Right lobe of liver (tissue), 6 donors: ENCODE measurements at places on chromosomes 6 and 20.

DNA sequence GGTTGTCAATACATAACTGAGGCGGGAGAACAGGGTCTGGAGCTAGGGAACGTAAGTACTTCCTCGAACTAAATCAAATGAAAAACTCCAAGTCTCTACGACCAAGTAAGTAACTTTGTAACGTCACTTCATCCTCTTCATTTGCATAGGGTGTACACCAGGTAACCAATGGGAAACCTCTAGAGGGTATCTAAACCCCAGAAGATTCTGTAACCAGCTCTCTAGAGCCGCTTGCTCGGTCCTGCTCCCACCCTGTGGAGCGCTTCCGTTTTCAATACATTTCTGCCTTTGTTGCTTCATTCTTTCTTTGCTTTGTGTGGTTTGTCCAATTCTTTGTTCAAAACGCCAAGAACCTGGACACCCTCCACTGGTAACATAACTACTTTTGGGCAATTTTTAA is 133.5 kb upstream of the TMEM170B start:
- no peak for DNase-seq

DNA sequence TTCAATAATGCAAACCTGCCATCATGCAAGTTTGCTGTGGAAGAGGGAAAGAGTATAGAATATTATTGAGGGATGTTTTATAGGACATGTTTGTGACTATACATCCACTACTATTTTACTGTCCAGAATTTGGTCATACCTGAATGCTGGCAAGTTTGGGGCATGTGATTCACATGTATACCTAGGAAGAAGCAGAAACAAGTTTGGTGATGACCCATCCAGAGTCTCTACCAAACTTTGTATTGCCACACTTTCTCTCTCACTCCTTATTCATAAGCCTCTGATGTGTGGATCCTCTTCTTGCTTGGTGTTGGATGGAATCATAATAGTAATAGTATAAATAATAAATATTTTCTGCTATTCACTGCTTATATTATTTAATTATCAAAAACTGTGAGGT is 108.5 kb upstream of the FLRT3 start:
- no peak for DNase-seq

- no peak for DNase-seq
Measured at GRCh38 chr6:134451529-134451928, 133.6 kb upstream of the SGK1 start.

DNA sequence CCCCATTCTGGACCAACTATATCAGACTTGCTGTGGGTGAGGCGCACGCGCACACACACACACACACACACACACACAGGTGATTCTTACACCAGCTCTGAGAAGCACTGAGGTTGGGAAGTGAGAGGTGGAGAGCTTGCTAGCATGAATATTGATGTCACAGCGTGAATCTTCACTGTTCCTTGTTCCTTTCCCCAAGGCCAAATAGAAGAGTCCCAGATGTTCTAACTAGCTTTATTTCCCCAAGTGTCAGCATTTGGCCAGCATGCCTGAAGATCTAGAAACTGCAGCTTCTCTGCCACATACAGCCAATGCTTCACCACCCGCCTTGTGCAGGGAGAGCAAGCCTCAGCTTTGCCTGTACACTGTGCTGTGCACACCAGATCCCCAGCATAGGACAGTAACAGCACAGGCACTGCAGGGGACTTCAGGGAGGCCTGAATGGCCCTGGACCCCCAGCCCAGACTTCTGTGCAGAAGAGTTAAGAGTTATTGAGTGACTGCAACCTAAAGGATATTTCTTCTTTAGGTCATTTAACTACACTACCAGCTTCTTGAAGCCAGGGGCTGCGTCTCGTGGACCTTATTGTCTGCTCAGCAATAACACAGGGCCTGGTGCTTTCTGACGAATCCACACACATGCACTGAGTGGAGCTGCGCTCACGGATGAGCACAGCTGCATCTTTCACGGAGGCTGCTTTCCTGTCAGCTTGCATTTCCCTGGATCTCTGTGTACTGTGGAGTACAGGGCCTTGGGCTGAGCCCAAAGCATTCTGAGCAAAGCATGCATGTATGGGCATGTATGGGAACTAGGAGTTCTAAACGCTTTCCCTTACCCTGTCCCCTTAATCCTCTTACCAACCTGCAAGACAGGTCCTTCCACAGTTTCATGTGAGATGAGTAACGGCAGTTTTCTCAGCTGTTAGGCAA is 13.9 kb upstream of the CD93 start:
- DNase-seq = no peak

- no peak for DNase-seq
Measured at GRCh38 chr6:103356531-103356930, 1503.2 kb downstream of the HACE1 start.

DNA sequence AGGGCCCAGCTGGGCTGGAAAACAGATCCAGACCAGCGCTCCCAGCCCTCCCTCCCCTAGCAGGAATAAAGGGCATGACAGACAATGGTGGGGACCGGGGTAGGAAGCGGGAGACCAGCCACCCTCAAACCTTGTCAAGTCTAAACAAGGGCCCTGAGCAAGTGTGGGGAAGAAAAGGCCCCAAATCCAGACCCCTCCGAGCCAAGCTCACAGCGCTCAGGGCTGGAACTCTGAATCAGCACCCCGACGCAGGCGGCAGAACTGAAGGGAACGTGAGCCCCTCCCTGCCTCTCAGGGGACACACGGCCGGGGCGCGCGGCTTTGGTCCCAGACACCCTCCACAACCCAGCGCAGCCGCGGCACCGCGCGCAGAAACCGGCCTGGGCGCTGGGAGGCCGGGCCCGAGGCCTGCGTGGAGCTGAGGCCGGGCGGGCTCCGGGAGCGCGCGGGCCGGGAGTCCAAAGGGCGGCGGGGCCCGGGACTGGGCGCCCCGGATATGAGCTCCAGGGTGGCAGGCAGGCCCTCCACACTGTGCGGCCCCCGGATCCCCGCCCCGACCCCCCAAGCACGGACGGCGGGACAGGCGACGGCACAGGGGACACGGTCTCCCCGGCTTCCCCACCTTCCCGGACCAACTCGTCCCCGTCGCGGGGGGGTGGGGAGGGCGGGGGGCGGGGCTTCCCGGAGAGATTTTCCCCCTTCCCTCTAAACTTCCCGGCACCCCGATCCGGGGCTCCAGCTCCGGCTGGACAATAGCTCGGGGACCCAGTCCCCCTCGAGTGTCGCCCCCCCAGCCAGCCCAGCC is 641 bp downstream of the TEAD3 start:
- DNase-seq = peak; percentile 70

DNA sequence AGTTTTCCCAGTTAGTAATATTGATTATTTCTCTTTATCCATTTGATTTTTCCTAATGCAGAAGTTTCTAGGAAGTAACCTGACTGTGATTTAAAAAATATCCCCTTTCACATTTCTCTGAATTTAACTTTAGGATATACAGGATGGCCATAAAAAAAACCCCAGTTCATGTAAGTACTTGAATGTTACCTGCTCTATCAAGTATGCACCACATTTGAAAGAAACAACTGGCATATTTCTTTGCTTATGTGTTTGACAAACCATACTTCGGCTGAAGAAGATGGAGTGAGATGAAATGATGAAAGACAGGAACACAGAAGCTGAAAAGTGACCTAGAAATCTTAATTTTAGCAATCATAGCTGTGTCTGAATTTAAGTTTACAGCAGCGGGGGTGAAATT is 374.0 kb upstream of the NOX3 start:
- no peak for DNase-seq

- no peak for DNase-seq
Measured at GRCh38 chr6:150142670-150143515, at the start of gene PPP1R14C. PPP1R14C (plus strand) TSS chr6:150143044; CDS start chr6:150143193, 149 bp downstream.

- no peak for DNase-seq
Measured at GRCh38 chr6:43729537-43729936, 40.5 kb upstream of the VEGFA start.

DNA sequence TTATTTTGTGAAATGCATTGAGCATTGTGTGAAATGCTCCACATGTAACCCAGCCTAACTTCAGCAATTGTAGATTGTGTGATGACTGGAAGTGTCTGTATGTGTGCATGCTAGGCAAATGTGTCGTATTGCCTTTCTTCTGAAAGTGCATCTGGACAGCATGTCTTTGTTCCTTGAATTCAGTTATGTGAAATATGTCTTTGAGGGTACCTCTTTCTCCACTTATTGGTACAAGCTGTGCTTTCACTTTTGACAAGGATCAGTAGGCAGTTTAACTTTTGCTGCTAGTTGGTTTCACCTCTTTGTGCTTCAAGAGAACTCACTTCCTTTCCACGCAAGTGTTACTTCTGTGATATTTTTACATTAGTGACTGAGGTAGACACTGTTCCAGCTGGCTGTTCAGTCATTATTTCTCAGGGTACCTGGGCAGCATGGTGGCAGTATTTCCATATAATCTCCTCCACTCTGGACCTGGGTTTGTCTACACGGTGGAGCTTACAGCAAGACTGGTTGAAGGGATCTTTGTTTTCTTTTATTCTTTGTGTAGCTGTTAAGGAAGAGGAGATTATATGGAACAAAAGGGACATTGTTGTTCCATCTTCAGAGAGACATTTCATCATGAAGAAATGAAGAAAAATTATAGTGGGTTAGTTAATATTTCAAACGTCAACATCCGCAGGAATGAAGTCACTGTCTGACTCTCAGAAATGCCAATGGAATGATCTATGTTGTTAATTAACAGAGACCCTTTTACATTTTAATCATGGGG is 175.4 kb downstream of the UTRN start:
- DNase-seq = no peak

DNA sequence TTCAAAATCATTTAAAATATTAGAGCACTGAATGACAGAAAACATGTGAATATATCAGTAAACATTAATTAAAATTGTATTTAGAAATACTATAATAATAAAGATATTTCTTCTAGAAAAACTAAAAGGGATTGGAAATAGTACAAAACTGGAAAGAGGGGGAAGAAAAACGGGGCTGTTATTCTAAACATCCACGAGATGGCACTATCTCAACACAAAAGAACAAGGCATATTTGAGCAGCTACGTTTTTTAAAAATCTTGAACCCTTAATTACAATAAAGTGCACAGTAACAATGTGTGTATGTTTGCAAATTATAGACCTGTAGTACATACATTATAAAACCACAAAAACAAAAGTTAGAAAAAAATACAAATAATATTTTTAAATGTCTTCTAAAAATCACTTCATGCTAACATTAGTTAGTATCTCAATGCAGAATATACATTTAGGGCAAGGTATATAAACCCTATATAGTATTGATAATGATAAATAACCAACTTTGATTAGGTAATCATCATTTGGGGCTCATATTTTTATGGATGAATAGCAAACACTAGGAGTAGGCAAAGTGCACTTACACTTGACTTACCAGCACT is 42.5 kb upstream of the PNISR start:
- DNase-seq = no peak

DNA sequence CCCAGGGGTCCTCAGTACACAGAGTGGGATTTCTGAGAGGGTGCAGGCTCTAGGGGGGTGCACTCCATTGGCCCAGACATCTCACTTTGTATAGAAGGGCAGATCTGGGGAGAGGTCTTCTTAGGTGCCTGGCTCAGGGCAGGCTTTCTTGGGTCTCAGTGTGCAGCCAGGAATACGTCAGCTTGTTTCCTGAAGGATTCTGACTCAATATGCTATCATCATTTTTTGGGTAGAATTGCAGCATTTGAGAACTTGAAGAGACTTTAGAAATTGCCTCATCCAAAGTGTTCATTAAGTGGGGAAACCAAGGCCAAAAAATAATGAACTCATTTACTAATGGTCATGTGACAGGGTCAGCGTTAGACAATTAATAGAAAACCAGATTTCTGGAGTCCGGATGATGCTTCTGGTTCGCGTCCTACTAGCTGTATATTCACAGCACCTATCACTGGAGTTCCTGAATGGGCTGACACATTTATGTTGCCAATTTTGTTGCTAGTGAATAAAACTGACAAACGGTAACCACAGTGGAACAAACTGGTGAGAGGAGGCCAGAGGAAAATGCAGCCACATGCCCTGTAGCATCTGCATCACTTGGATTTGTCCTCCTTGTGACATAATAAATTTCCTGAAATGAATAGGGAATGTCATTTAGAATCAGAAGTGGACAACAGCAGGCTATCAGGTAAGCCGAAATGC is 238.9 kb downstream of the TBC1D7 start:
- DNase-seq = no peak

- no peak for DNase-seq
Measured at GRCh38 chr6:165321150-165321549, 11.7 kb upstream of the C6orf118 start.

- DNase-seq = peak; percentile 65
Measured at GRCh38 chr6:147204060-147204785, at the start of gene STXBP5. STXBP5 (plus strand) TSS chr6:147204417; CDS start chr6:147204533, 116 bp downstream.

- DNase-seq = peak; percentile 86
Measured at GRCh38 chr20:50029697-50030461, 47.1 kb downstream of the SNAI1 start.

DNA sequence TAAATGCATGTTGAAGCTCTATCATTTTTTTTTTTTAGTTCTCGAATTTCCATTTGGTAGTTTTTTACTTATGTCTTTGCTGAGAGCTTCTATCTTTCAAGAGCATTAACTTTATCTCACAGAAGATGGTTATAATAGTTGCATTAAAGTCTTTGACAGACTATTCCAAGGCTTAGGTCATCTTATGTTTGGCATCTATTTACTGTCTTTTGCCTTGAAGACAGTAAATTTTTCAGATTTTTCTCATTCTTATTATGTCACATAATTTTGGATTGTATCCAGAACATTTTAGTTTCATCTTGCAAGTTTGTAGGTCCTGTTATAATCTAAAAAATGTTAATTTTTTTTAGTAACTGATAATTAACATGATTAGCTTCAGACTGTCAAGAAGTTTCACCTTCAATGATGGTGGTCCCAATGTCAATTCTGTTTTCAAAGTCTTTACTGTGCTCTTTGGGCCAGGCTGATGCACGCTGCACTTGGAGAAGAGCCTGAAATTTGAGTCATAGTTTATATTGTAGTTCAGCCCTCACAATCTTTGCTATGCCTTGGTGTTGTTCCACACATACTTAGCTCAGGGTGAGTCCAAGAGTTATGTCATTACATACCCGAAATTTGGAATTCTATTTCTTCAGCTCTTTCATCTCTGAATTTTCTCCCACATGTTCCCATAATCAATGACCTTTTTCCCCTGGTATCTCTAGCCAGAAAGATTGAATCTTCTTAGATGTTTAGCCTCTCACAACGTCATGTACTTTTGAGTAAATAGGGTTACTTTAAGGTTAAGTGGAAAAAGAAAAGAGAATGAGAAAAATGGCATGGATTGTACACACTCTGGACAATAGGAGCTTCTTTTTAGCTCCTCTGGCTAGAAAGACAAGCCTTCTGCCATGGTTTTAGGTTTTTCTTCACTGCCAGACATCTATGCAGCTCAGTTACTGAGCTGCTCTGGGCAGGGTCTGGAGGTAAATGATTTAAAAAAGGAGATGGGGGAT is 110.3 kb upstream of the BTBD3 start:
- no peak for DNase-seq

GRCh38 chr20:8601542-8601912 is 467.4 kb upstream of the PLCB4 start:
- DNase-seq = no peak

GRCh38 chr6:111921103-111921502 is 47.9 kb upstream of the FYN start:
- no peak for DNase-seq

DNA sequence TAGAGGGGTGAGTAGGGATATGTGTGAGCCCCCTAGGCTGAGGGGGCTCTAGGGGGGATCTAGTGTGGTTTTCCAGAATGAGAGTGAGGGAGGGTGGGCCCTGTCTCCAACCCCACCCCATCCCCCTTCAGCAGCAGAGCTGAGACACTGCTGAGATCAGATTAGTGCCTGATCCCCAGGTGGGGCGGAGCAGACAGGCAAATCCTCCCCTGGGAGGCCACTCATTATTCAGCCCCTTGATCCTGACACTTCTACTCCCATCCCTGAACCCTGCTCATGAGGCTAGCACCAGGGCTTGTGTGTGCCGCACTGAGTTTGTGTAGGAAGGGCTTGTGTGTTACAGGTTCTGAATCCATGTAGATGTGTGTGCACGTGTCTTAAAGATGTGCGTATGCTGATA is 42.5 kb downstream of the SPDEF start:
- no peak for DNase-seq
